AG09309 (cell line): ENCODE measurements at places on chromosomes 6 and 20.

- no peak for DNase-seq
These were observed 10.8 kb upstream of the ZBTB24 start for GRCh38 chr6:109493865-109494264.

DNA sequence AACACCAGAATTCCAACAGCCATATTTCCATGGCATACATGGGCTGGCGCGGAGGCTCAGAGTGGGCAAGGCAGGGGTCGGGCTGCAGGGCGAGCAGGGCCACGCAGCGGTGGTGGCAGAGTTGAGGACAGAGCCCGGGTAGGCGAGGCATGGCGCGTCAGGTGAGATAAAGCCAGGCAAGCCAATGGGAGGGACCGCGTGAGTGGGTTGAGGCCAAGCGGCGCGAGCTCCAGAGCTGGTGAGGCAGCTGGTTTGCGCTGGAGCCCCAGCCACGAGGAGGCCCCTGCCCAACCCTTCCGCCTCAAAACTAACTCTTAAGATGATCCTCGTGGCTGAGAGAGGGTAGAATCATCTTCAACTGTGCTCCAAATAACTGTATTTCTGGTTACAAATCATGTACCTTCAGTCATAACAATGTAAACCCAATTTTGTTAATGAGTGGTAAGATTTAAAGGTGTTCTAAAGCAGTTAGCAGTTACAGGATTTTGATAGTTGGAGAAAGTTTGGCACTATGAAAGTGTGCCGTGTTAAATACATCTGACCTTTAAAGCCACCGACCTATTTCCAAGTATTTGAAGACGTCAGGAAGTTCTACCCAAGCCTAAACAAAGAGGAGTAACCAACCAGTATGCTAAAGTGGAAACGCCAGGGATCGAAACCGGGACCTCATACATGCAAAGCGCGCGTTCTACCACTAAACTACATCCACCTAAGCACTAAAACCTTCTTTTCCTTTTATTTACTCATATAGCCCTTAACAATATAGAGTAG lies 107.9 kb downstream of the GPX5 start:
- no peak for DNase-seq

GRCh38 chr6:21164768-21165326 lies 428.7 kb upstream of the SOX4 start:
- no peak for DNase-seq

- no peak for DNase-seq
These were observed 3.0 kb upstream of the LAMA4 start for GRCh38 chr6:112257178-112257855.

- DNase-seq = no peak
These were observed 35.1 kb downstream of the MGME1 start for GRCh38 chr20:18003897-18004296.

- DNase-seq = no peak
These were observed 23.6 kb downstream of the FOXO3 start for GRCh38 chr6:108584323-108584722.

DNA sequence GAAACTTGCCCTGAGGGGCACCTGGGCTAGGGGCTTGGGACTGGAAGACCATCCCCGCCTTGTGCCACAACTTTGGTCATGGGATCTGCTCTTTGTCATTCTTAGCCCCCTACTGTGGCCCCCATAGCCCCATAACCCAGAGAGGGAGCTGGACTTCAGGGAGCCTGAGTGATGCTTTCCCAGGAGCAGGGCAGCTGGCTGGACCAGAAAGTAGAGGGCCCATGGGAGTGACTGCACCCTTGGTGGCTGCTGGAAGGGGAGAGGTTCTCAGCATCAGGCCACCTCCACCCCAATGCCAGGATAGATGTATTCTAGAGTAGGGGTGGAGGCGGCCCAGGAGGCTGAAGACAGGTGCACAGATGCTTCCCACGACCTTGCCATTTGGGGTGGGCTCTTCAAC lies 5.8 kb upstream of the FAM83D start:
- no peak for DNase-seq

GRCh38 chr20:47524015-47524784 lies 22.5 kb downstream of the NCOA3 start:
- DNase-seq = no peak

- peak; percentile 24 for DNase-seq
These were observed 20.4 kb upstream of the CD109 start for GRCh38 chr6:73675466-73676098.

- DNase-seq = no peak
These were observed 2.5 kb downstream of the CNR1 start for GRCh38 chr6:88163616-88164015.

DNA sequence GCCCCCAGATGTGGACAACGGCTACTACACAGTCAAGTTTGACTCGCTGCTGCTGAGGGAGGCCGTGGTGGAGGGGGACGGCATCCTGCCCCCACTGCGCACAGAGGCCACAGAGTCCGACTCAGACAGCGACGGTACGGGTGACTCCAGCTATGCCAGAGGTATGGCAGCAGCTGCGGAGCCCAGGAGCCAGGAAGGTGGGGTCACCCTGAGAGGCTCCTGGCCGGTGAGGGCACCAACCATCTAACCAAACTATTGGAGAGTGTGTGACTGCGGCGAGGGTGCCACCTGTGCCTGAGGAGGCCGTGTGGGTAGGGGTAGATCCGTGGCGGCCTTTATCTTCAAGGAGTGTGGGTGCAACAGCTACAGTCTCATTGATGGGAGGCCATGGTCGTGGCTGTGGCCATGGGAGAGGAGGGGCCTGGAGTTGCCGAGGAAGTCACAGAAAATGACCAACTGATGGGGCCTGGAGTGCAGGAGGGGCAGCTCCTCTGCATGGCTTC lies 2.8 kb upstream of the LIME1 start:
- no peak for DNase-seq

GRCh38 chr6:43644940-43645612 lies at the start of gene RSPH9:
Gene RSPH9, plus strand, starts transcription at chr6:43645036. Its CDS starts 63 bp downstream, at chr6:43645099.
- no peak for DNase-seq

DNA sequence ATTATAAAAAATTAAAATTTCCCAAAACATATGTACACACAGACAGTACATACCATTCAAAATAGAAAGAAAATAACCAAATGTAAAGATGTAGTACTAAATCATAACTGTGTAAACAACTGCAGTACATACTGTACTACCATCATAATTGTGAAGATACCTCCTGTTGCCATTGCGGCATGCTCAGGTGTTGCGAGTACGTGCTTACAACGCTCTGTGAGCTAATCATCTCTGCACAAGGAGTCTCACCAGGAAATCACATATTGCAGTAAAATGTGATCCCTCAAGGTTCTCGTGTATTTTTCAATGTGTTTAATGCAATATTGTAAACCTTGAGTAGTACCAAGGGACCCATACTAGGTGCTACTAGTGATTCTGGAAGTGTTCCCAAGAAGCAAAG lies 22.9 kb downstream of the ASIP start:
- no peak for DNase-seq

DNA sequence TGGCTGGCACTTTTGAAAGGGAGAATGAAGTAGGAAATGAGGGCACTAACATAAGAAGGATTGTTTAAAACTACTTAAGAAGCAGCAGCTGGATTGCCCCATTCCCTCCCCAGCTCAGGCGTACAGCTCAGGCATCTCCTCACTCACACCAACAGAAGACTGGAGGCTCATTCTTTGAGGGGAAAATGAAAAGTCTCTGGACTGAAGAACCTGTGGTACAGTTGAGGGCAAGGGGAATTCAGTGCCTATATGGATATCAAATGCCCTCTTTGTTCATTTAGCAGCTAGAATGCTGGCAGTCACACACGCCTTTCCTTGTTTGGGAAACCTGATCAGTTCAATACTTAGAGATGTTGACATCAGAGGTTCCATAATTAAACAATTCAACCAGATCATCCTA lies 502.1 kb upstream of the SOX4 start:
- DNase-seq = no peak

- DNase-seq = no peak
These were observed 21.5 kb upstream of the TAF4 start for GRCh38 chr20:62087227-62087626.

DNA sequence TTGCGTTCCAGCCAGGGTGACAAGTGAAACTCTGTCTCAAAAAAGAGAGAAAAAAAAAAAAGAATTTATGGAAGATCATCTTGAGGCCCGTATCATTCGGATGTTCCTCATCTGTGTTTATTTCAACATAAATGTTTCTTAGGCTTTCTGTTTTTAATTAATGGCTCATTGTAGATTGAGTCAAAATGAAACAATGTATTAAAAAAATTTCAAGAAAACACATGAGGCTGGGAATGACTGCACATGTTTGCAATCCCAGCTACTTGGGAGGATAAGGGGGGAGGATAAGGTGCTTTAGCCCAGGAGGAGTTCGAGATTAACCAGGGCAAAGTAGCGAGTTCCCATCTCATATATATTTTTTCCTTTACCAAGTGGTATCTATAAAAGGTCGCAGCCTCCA lies 47.3 kb downstream of the ITCH start:
- DNase-seq = peak; percentile 34

DNA sequence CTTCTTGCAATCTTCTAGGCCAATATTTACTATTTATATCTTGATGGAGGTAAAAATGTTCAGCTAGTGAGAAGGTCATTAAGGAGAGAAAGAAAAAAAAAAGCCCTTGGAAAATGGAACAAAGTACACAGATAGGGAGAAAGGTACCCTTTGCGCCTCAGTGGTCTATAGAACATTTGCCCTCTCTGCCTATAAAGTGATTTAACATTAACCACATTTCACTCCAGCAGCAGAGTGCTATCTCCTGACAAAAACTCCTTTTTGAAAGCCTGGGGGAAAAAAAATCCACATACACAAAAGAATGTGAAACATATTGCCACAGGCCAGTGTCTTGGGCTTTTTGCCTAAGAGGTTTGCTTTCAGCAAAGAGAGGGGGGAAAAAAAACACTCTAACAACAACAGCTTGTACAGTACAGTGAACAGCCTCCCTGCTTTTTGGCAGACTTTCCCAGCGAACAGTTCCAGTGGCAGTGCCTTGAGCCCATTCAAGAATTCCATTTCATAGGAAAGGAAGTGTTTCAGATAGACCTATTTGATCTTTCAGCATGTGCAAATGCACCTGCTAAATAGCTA lies 695 bp downstream of the ARHGAP18 start:
- DNase-seq = no peak

GRCh38 chr6:131460614-131461000 lies 112.4 kb upstream of the ARG1 start:
- DNase-seq = no peak

- DNase-seq = no peak
These were observed 977 bp upstream of the SMAP1 start for GRCh38 chr6:70666706-70667105.

DNA sequence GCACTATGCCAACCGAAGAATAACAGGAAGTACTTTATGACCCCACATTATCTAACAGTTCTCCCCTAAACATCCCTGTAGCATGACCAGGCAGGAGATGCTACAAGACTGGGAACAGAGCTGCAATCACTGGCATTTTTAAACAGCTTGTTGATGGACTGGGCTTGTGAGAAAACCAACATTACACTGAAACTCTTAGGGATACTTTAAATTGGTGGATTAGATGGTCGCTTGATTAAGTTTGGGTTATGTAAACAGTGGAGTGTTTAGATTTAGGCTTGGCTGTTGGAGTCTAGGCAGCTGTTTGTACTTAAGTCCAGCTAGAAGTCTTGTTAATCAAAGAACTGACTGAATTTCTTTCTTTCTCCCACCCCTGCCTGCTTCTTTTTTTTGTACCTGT lies 234.1 kb upstream of the BMP2 start:
- DNase-seq = no peak

- DNase-seq = no peak
These were observed 93.7 kb upstream of the SCGN start for GRCh38 chr6:25558155-25558817.

DNA sequence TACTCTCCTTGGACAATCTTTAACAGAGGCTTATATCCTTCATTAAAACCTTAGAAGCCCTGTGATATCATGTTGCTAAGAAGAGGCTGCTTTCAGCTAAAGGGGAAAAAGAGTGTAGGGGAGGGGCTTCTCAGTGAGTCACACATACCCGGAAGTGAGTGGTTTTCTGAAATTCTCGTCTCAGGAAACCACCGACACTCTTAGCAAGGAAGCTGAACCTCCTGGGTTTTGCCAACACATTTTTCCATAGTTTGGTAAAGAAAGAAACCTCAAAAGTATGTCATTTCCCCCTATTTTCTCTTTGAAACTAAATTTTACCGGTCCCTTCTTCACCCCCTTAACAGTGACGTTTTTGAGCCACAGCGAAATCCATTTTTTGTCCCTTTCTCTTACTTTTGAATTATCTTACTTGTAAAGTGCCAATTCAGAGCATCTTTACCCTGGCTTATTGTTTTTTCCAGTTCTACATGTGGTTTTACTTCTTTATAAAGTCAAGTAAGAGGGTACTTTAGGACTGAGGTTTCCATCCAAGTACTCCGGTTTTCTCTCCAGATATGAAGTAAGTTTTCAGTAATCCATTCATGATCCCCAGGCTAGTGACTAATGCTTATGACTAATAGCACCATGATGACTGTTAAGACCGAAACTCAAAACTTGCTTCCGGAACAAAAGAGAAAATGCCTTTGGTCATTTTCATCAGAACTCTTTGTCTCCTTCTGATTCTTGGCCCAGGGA lies 219.3 kb downstream of the ARHGAP18 start:
- DNase-seq = peak; percentile 91

- DNase-seq = no peak
These were observed 137.9 kb downstream of the DLL1 start for GRCh38 chr6:170152989-170153388.

- DNase-seq = peak; percentile 91
These were observed 1.7 kb downstream of the POPDC3 start for GRCh38 chr6:105178110-105178509.

DNA sequence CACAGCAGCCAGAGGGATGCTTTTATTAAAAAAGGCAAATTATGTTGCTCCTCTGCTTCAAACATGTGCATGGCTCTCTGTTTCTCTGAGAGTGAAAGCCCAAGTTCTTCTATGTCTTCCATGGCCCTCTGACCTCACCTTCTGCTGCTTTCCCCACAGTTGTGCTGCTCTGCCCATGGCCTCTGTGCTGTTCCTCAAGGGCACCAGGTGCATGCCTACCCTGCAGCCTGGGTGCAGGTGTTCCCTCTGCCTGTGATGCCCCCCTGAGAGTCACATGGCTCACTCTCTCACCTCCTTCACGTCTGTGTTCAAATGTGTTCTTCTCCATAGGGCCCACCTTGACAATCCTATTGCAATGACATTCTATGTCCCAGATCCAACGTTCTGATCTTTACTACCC lies 477.0 kb upstream of the CHD6 start:
- no peak for DNase-seq

DNA sequence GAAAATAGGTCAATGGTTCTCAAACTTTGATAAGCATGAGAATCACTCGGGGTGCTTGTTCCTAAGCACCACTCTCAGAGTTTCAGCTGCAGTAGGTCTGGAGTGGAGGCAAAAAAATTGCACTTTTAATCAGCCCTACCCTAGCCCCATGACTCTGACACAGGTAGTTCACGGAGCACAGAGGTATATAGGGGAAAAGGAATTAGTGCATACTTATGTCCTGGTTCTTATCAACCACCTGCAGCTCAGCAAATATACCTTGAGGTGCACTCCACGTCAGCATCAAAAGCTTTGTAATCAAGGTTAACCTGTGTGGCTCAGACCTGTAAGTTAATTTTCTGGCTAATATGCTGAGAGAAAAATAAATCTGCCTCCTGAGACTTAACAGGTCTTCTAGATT lies 138.8 kb upstream of the HMGN3 start:
- no peak for DNase-seq

DNA sequence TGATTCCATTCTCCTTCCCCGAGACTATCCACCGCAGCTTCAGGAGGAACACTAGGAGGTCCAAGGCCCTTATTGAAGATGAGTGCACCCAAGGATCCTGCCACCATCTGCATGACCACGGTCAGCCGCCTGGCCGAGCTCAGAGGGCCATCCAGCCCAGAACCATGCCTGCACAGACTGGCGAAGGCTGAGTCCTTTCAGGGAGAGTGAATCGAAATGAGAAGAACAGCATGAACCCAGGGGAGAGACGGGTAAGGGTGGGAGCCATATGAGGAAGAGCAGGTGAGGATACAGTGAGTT lies 26.3 kb downstream of the SERPINB6 start:
- DNase-seq = no peak
